ENCODE measurements at places on chromosomes 7 and 10.
A peak's percentile ranks its signal among the peaks of the same experiment; 100 is the strongest.

- DNase-seq: peak; percentile 55
These were observed 609 bp downstream of the DOCK4 start for GRCh38 chr7:112205343-112206237.

GRCh38 chr10:61065051-61065450, 121.1 kb upstream of the RHOBTB1 start:
- DNase-seq: no peak

DNA sequence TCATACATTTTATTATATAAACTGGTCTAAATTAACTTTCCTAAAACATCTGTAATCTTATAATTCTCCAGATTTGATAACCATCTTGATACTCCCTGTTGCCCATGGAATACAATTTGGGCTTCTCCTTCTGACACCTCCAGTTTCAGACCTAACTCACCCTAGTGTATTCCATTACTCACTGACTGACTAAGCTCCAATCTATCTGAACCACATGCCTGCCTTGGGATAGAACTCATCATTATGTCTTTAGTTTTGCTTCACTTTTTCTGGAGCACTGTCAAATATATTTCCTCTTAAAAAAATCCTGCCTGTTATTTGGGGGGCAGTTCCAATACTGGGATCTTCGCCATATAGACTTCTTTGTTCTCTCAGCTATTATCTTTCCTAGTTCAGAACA, 4.9 kb upstream of the FOXP2 start:
- DNase-seq: no peak

GRCh38 chr10:15759265-15759664, 39.5 kb upstream of the ITGA8 start:
- no peak for DNase-seq

DNA sequence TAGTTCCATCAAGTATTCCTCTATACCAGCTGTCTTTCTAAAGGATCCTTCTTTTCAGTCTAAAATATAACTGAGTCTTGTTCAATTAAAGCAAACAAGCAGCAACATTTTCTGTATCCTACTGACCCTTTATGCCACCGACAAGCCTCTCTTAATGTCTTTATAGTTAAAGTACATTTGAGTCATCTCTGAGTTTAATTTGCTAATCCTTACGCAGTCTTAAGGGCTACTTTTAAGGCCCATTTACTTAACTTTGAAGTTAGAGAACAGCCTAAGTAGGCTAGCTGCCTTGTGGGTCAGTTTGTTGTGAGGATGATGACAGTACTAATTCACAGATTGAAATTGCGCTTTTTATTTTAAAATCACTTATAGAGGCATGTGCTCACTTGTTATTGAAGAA, 265.5 kb upstream of the FERD3L start:
- no peak for DNase-seq

- DNase-seq: no peak
These were observed 170.1 kb downstream of the TMEM26 start for GRCh38 chr10:61283066-61283465.

DNA sequence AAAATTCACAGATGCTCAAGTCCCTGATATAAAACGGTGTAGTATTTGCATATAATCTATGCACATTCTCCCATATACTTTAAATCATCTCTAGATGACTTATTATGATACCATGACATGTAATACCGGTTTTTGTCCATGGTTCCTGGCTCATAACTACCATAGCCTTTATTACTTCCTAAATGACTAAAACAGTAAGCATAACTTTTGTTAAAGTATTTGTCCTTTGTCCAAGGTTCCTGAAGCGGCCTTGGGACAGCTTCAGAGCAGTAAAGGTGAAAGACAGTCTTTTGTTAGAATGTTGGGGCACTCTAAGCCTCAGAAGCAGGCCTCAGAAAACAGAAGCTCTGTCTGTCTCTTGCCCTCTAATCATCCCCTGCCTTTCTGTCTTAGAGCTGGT, 4.0 kb downstream of the CRCP start:
- no peak for DNase-seq

DNA sequence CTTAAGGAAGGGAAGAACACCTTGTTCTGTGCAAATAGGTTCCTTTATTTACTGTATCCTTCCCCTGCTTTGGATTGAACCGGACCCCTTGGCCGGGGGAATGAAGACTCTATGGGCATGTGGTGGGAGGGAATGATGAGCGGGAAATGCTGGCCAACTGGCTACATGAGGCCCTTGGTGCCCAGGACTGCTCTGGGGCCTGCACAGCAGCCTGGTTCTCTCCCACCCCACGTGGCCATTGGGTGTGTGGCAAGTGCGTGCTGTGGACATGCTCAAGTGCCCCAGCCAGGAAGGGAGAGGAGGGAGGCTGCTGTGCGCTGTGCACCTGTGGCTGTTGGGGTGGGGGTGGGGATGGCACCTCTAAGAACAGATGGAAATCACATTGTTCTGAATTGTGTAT, 917.0 kb upstream of the GHITM start:
- DNase-seq: no peak

DNA sequence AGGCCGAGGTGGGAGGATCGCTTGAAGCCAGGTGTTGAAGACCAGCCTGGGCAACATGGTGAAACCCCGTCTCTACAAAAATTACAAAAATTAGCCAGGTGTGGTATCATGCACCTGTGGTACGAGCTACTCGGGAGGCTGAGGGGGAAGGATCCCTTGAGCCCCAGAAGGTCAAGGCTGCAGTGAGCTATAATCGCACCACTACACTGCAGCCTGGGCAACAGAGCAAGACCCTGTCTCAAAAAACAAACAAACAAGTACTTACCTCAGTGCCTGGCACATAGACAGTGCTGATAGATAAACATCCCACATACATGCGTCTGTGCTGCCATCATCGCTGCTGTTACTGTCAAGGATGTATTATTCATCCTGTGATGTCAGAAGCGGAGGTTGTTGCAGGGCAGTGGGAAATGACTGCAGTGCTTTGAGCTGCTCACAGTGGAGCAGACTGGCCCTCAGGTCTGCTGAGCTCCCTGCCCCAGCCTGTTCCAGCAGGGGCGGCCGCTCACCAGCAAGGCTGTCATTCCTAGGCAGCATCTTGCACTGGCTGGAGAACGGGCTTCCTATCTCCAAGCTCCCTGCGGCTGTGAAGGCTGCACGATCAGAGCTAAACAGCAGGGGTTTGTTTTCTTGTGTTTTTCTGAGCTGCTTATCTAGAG, 18.6 kb downstream of the FOXK1 start:
- DNase-seq: no peak

DNA sequence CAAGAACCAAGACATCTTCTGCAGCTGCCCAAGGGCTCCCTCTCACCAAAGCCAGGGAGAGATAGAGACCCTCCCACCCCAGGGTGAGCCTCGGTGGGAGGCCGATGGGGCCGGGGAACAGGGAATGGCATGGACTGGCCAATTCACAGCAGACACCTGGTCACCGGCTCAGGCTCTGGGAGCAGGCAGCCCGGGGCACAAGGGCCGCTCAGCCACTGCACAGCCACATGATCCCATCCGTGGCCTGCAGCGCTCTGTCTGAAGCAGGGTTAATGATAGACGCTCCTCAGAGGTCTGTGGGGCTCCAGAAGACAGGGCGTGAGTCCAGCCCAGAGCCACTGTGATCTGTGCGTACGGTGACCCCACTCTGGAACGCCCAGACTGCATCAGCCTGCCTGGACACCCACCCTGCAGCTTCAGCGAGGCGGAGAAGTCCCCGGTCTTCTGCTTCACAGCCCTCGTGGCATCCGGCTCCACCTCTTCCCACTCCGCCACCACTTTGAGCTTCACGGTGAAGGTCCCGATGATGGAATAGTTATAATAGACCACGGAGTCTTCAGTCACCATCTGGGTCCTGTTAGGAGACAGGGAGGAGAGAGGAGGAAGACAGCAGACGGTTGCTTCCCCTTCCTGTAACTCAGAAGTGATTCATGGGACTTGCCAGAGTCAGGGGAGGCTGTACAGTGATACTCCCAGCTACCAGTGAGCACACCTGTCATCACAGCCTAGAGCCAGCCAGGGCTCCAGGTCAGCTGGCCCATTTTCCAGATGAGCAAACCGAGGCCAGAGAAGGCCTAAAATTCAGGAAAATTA, 14.0 kb downstream of the TMEM130 start:
- DNase-seq: peak; percentile 60

- no peak for DNase-seq
These were observed 37.7 kb upstream of the ZNF438 start for GRCh38 chr10:31069411-31069810.

DNA sequence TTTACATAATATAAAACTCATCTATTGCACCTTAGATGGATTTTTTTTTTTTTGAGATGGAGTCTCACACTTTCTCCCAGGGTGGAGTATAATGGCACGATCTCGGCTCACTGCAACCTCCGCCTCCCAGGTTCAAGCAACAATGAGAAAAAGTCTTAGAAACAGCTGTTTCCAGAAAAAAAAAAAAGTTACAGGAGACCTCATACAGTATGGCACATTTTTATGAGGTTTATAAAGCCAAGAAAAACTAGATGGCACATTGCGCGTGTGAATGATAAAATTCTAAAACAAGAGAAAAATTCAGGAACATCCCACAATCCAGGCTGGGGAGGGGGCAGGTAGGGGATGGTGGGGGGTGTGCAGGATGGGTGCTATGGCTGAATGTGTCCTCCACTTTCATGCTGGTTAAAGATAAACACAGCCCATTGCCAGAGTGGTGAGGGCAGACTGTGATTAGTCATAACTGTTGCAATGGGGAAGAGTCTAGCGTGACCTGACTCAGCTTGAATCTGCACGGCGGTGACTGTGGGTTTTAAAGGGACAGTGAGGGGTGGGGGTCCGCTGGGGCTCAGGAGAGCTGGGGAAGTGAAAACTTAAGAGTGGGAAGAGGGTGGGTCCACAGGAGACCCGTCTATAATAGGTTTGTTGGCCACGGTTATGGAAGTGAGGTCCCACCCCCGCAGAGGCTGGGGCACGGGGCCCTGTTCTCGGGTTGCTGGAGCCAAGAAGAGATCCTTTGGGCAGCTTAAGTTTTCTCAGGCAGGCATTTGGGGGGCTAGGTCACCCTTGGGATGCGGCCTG, 11.9 kb upstream of the LRRC27 start:
- peak; percentile 87 for DNase-seq

DNA sequence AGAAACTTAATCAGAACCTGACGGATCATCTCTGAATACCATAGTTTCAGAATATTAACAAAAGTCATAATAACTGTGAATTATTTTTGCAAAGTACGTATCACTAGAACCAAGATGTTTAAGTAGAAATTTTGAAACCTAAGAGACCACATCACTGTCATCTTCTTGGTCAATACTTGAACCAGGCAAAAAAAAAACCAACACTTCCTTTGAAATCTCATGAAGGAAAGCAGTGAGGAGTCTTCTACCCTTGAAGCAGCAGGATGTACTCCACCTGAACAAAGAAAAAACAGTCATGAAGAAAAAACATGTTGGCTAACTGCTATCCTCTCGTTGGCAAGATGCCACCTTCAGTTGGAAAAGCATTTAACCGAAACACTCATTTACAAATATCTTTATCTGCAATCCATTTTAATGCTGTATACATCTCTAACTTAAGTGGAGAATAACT, 82.4 kb downstream of the SRPK2 start:
- DNase-seq: no peak

DNA sequence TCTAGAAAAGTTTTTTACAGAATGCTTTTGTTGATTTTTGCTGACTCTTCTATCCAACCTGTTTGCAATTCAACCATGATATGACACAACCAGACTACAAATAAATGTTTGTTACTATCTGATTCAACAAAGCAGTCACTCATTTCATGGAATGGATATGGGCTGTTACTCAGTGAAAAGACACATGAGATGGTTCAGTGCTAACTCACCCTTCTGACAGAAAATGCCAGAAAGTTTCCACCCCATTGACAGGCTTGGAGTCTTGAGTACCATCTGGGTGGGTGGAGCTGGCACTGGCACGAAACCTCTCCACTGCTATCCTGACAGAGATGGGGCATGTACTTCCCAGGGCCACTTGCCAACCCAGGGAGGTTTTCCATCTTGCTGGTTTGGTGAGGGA, 39.5 kb downstream of the RBM28 start:
- peak; percentile 64 for DNase-seq

DNA sequence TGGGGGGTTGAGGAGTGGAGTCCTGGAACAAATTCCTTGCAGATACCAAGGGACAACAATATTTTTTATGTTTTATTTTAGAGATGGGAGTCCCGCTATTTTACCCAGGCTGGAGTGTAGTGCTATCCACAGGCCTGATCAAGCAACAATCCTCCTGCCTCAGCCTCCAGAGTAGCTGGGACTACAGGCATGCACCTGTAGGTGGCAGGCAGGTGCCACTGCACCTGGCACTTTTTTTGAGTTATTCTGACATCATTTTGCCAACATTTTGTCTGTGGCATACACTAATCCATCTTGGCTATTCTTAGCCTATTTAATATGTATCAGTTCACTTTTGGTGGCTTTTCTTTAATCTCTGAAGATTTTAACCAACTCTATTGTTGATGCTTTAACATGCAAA, 317.8 kb upstream of the MTPN start:
- DNase-seq: no peak

GRCh38 chr7:67723591-67723990, 727.0 kb downstream of the TYW1 start:
- no peak for DNase-seq

DNA sequence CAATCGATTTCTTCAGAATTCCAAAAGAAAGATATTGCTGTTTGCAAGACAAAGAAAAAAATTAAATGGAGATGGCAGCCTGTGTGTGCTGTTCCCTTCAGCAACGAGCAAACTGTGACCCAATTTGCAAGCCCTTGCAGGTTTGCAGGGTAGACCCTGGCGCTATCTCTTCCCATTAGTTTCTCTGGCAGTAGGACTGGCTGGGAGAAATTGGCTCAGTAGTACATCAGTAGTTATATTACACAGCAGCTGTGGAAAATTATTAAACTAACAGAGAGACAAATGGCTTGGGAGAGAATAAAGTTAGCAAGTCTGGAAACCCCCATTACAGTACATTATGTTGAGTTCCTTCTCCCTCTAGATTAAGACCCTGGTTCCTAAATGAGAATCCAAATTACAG, 116.4 kb upstream of the ITGB1 start:
- DNase-seq: no peak

- DNase-seq: no peak
These were observed 583.5 kb upstream of the SEMA3D start for GRCh38 chr7:85770332-85770731.

DNA sequence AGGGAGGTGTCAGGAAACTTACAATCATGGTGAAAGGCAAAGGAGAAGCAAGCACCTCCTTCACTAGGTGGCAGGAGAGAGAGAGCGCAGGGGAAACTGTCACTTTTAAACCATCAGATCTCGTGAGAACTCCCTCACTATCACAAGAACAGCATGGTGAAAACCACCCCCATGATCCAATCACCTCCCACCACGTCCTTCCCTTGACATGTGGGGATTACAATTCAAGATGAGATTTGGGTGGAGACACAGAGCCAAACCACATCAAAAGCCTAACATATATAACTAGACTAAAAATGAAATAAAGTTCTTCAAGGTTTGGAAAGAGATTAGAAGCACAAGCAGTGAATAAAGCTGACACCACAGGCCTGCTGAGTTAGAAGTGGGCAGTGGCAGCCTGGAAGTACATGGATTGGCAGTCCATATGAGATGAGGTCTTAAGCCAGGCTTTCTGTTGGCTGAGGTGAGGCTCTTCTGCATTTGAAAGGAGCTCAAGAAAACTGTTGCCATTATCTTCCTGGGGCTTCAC, 96.4 kb upstream of the MDFIC start:
- peak; percentile 8 for DNase-seq

GRCh38 chr10:101367569-101368453, 13.8 kb downstream of the BTRC start:
- DNase-seq: peak; percentile 62

- DNase-seq: peak; percentile 66
These were observed 208.2 kb upstream of the VSTM2A start for GRCh38 chr7:54333952-54334351.

- DNase-seq: no peak
These were observed 101.4 kb downstream of the CREM start for GRCh38 chr10:35228058-35228457.

- no peak for DNase-seq
These were observed 982 bp downstream of the PGAM1 start for GRCh38 chr10:97426776-97427570.
